ENCODE measurements at places on chromosomes 1 and 21.

- DNase-seq, result no peak
Observed at GRCh38 chr1:63987014-63987627, 213.3 kb downstream of the ROR1 start.

DNA sequence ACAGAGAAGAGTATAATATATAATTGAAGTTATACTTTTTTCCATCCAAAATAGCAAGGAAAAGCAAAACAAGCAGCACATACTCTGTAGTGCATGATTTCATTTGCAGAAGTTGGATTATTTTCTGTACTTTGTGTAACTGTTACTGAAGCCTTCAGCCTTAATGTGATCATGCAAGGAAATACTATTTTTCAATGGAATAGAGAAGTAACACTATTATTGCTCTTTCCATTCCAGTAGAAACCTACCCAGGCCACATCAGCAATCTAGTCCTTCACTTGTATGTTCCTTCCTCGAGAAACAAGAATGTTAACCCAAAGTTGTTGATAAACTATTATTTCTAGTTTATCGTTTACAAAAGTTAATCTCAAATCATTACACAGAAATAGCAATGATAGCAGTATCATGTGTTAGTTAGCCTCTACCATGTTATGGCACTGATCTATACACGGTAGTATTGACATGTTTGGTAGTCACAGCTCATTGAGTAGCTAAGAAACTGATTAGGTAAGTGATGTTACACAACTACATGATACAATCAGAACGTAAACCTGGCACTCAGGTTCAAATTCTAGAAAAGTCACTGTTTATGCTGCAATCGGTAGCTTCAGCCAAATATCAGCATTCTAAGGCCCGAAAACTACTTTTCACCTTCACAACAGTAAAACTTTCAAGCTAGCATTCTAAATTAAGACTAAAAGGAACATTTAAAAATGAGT, 37.6 kb upstream of the CHRM3 start:
- no peak for DNase-seq

GRCh38 chr1:100624886-100625610, 87.1 kb downstream of the GPR88 start:
- no peak for DNase-seq

- DNase-seq, result no peak
Observed at GRCh38 chr1:115241309-115241708, 96.7 kb downstream of the NGF start.

DNA sequence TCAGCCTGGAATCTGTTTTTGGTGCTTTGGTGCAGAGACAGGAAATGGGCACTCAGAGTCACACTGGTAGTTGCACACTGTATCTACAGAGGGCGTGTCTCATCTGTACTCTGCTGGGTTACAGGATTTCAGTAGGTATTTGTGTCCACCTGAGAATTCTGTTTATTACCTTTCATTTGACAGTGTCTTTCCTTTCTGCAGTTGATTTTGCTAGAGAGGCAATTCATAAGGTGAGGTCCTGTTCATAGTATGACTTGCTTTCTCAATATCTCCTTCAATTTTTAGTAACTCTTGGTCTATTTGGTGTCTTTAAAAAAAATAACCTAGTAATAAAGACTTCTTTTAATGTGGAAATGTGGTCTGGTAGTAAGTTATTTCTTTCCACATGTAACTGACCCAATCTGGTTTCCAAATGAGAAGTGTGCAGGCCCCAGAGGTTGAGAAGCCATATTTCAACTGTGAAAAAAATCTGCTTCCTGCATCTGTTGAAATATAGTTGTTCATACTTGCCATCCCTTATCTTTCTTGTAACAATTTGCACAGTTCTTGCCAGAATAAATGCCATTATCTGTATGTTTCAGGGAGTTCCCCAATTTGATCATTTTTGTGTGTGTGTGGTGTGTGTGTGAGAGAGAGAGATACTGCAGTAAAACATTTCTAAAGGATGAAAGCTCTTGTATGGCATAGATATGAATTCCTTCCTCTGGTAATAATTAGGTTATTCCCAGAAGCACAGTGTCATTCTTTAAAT, 78.4 kb upstream of the DNAJC6 start:
- DNase-seq, result no peak

GRCh38 chr1:172142324-172142723, 278.2 kb upstream of the C1orf105 start:
- no peak for DNase-seq

DNA sequence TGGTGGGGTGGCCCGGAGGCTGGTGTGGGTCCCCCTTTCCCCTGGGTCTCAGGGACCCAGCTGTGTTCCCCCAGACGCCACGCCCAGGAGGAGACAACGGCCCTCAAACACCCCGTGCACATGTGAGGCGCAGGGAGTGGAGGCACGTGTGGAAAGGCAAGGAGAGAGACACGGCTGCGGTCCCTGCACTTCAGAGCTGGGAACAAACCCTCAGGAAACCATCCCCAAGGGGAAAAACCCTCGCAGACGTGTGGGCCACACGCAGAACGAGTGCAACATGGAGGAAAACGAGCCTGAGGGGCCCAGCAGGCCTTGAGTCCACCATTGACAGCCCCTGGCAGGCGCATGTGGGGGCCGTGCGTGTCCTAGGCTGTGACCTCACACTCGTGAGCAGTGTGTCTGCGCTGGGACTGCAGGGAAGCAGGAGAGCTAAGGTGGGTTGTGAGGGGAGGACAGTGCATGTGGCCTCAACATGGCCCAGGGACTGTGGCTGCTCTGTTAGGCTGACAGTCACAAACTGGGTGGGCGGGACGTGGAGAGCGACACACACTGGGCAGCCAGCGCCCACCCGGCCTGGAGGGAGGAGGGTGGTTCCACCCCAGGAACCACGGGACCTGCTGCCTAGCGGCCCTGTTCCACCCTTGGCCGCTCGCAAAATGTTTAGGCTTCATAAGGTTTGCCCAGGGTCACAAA, 20.0 kb downstream of the ITGB2 start:
- no peak for DNase-seq

GRCh38 chr1:155884982-155885381, 25.6 kb downstream of the SYT11 start:
- no peak for DNase-seq

DNA sequence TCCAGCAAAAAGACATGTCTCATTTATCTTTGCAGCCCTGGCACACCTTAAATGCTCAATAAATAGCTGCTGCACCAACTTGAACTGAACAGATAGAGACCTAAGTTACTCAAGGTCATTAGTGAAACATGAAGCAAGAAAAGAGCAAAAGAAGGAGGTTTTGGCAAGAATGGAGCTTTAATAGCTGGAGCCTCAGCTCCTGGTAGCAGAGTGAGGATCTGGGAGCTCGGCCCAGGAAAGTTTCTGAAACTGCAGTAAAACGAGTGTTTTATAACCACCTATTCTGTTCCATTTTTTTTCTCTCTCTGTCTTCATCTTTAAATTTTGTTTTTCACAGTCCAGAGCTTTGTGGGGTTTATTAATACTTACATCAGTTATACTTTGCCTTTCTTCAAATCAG, 207.5 kb downstream of the SETD4 start:
- no peak for DNase-seq

DNA sequence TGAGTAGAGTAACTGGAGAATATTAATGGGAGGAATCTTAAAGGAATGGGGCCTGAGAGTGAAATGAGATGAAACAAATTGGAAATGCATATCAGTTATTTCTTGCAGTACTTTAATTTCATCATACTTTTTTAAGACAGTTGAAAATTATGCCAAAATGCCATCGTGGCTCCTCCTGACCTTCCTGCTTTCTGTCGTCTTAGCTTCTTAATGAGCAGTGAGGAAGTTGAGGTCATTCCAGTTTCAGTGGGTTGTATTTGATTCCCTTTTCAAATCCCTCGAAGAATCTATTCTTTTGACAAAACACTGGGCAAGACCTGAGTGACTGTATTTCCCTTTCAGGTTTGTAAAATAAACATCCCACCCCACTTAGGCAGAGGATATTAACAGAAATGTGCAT, 134.9 kb upstream of the MAP1LC3C start:
- no peak for DNase-seq

DNA sequence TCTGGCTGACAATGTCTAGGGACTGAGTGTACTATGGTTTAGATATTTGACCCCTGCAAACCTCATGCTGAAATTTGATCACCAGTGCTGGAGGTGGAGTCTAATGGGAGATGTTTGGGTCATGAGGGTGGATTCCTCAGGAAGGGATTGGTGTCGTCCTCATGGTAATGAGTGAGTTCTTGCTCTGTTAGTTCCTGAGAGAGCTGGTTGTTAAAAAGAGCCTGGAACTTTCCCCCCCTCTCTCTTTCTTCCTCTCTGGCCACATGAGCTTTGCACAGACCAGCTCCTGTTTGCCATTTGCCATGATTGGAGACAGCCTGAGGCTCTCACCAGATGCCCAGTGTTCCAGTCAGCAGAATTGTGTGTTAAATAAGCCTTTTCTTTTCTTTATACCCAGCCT, 36.6 kb upstream of the CNIH3 start:
- DNase-seq, result no peak

DNA sequence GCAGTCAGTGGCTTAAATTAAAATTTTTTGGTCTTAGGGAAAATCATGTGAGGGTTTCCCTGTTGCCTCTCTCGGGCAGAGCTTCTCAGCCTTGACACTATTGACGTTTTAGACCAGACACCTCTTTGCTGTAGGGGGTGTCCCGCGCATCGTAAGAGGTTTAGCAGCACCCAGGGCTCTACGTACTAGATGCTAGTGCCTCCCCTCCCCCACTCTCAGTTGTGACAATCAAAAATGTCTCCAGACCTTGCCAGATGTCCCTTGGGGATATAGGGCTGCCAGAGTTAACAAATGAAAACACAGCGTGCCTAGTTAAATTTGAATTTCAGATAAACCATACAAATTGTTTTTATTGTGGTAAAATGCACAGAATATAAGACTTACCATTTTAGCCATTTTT, 293.3 kb downstream of the DISC1 start:
- DNase-seq, result no peak

- no peak for DNase-seq
Observed at GRCh38 chr1:96090134-96090533, 631.5 kb upstream of the PTBP2 start.

DNA sequence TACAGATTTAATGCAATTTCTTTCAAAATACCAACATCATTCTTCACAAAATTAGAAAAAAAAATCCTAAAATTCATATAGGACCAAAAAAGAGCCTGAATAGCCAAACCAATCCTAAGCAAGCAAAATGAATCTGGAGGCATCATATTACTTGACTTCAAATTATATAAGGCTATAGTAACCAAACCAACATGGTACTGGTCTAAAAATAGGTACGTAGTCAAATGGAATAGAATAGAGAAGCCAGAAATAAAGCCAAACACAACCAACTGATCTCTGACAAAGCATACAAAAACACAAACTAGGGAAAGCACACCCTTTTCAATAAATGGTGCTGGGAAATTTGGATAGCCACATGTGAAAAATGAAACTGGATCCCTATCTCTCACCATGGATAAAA, 112.3 kb upstream of the TSPAN2 start:
- DNase-seq, result no peak

- DNase-seq, result no peak
Observed at GRCh38 chr1:68301471-68302001, 69.2 kb upstream of the WLS start.

GRCh38 chr1:29696656-29697390, 460.5 kb downstream of the PTPRU start:
- DNase-seq, result no peak

GRCh38 chr1:3359756-3360440, 94.6 kb upstream of the ARHGEF16 start:
- DNase-seq, result no peak

Measured in GM13977 (cell line).